ENCODE measurements at places on chromosomes 2 and 18. TPM values are rescaled to one million over a fixed set of nuclear protein-coding genes. Genes with fewer than 3 reads are reported as not detected.

DNA sequence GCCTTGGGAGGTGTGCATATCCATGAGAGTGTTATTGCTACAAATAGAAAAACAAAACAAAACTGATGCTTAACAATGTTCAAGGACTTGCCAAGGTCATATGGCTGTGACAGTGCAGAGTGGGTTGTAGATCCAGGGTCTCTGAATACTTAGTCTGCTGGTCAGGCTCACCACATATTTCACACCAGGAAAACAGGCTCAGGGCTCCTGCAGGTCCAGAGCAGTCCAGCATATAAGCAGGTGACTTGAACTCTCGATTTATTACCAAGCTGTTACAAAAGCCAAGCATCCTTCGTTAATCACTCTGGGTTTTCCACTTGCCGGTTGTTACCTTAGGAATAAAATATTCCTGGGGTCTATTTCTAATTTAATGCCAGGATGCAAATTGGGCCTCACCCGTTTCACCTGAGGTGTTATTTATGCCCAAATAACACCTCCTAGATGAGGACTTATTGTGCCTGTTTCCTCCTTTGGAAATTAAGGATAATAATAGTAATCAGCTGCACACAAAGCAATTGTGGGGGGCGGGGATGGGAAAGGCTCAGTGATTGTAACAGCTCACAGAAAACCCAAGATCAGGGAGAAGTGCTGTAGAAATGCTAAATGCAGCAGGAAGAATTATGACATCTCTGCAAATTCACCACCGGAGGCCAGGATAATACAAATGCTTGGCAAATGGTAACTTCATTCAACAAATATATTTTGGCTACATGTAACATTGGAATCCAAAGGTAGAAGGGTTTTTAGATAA lies 72.9 kb downstream of the TMEM182 start:
- no peak for ATAC-seq

ASAP2 gene
- 6.4 TPM for total RNA-seq

DNA sequence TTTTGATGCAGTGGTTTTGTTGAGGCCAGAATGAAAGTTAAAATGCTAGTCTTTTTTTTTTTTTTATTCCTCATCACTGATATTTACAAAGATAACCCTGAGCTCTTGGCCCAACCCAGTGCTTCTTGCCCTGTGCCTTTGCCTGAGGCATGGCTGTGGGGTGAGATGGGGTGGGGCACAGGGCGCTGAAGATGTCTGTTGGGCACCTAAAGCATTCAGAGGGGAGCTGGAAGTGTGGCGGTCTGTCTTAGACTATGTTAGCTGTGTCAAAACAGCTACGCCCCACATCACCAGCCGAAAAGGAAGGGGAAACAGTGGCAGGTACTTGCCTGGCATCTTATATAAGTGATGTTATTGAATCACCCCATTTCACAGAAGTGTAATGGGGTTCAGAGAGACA lies 20.7 kb downstream of the TOGARAM2 start:
- ATAC-seq = no peak

- ATAC-seq = peak; percentile 100
Observed at GRCh38 chr2:174263997-174264396, 15.7 kb upstream of the OLA1 start.

DNA sequence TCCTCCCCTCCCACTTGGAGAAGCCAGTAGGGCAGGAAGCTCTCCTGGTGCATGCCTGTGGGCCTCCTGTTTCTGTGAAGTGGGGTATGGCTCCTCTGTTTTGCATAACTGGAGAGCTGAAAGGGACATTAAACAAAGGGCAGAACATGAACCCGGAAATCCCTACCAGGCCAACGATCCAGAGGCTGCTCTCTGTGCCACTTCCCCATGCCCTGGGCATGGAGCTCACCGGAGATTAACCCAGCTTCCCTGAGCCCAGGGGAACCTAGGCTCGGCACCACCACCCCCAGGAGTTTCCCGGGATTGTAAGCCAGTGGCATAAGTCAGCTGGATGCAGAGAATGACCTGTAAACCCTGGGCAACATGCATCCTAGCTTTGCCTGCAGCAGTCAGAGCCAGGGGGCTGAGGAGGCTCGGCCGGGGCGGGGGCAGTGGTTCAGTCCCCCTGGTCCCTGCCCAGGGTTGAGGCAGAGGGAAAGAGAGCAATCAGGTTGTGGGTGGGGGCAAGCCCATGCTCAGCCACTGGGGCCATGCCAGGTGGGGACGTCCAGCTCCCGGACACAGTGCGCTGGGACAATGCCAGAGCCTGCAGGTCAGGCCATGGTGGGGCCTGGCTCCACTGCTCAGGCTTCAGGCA lies 49.5 kb downstream of the TIMM21 start:
- peak; percentile 30 for ATAC-seq

- peak; percentile 68 for ATAC-seq
Observed at GRCh38 chr2:95525294-95526035, 40.9 kb upstream of the TRIM43B start.

GRCh38 chr2:197209742-197210408 lies 100.7 kb downstream of the ANKRD44 start:
- no peak for ATAC-seq

DNA sequence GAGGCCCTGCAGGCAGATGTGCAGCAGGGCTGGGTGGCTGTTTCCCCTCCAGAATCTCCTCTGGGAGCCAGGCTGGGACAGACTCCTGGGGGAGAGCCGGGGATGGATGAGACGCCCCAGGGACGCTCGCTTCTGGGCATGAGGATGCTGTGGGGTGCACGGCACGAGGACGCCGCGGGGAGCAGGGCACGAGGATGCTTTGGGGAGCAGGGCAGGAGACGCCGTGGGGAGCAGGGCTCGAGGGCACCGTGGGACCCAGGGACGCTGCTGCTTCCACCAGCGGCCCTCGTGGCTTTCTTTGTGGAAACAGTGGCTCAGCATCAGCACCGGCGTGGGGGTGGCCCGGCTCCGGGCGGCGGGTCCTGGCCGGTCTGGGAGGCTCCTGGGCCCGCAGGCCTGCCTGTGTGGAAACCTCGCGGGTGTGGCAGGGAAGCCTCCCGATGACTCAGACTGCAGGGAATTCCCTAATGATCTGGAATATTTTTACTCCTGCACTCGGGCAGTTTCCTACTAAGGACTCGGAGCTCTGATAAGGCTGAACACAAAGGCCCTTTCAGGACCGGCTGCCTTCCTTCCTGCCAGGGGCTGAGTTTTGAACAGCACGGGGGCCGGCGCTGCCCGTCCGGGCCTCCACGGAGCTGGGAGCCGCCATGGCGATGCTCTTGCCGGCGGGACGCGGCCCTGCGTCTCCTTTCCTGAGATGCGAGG lies 62.6 kb downstream of the NFATC1 start:
- peak; percentile 75 for ATAC-seq

DNA sequence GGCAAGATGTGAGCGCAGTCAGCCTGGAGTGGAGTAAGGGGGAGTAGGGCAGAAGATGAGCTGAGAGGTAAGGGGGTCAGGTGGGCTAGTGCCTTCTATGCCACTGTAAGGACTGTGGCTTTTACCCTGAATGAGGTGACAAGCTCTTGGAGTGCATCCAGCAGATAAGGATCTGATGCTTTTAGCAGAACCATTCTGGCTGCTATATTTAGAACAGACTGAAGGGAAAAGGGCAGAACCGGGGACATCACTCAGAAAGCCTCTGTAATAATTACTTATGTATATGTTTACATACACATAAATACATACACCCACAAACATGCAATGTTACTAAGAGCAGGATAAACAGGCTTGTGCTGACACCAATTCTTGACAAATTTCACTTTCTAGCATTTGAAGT lies 124.8 kb downstream of the DTNB start:
- ATAC-seq = no peak

DNA sequence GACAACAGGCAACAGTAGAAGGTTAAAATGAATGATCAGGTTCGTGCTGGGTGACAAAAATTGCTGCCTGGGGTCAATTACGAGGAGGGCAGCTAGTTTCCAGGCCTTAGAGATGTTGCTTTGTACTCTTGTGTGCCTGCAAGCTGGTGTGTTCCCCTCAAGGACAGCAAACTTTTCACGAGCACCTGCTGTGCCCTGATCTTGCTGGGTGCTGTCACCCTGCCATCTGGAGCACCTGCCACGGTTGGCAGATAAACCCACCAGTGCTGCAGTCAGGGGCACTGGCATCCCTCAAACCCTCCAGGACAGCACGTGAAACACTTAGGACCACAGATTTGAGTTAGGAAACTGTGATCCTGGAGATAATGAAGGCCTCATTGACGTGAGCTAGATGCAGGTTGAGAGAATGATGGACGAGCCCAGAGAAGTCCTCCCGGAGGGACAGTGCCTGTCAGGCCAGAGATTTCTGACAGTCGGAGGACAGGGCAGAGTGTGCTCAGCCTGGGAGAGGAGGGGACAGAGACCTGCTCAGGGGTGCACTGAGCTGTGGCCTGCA lies 104.3 kb upstream of the RAB12 start:
- ATAC-seq = no peak

GRCh38 chr2:65046633-65047407 lies 9.4 kb upstream of the CEP68 start:
- ATAC-seq = no peak

DNA sequence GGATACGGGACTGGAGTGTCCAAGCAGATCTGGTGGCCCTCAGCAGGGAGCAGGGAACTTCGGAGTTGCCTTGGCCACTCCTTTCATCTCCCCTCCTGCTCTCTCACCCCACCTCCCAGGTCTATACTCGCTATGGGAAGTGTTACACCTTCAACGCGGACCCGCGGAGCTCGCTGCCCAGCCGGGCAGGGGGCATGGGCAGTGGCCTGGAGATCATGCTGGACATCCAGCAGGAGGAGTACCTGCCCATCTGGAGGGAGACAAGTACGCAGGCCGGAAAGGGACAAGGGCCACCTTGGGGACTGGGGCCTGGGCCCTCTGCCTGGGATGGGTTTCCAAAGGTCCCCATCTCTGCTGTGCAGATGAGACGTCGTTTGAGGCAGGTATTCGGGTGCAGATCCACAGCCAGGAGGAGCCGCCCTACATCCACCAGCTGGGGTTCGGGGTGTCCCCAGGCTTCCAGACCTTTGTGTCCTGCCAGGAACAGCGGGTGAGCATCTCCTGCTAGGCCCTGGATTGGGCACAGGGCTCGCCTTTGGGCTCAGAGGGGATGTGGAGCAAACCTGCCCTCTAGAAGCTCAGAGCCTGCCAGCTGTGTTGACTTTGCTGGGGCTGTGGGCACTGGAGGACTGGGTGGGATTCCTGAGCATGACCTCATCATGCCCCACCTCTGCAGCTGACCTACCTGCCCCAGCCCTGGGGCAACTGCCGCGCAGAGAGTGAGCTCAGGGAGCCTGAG lies 11.8 kb downstream of the CHPF start:
- ATAC-seq = no peak

ABCB11 gene
- not detected for total RNA-seq

EFR3B gene
- 0.48 TPM for total RNA-seq

DNA sequence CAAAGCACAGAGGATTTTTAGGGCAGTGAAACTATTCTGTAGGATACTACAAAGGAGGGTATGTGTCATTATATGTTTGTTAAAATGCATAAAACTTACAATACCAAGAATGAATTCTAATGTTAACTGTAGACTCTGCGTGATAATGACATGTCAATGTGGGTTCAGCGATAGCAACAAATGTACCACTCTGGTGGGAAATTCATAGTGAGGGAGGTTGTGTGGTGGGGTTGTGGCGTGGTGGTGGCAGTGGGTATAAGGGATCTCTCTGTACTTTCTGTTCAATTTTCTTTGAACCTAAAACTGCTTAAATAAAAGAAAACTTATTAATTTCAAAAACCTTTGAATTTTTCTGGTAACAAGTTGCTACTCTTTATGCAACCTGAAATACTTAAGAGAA lies 99.3 kb upstream of the SLC38A11 start:
- no peak for ATAC-seq

PAX8 gene
- total RNA-seq = 6.1 TPM

DNA sequence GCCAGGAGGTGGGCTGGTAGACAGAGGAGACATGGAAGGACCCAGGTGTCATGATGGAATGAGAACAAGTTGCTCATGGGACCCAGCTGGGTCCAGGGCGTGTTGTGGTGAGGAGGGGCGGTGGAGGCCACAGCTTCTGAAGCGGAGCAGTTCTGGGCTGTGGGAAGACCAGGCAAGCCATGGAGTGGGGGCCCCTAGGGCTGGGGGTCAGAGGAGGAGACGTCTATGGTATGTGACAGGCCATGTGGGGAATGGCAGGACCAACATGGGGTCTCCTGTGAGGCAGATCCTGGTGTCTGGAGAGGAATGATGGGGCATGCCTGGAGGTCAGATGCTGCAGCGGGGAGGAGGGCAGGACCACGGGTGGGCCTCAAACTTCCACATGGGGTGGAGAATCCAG lies 16.9 kb downstream of the MYO7B start:
- no peak for ATAC-seq
